ENCODE measurements at places on chromosomes 5 and 9.
A peak's percentile ranks its signal among the peaks of the same experiment; 100 is the strongest.

- DNase-seq, result no peak
Observed at GRCh38 chr5:172553903-172554302, 87.2 kb upstream of the NEURL1B start.

GRCh38 chr5:34510002-34510401 lies 146.1 kb upstream of the RAI14 start:
- no peak for DNase-seq

DNA sequence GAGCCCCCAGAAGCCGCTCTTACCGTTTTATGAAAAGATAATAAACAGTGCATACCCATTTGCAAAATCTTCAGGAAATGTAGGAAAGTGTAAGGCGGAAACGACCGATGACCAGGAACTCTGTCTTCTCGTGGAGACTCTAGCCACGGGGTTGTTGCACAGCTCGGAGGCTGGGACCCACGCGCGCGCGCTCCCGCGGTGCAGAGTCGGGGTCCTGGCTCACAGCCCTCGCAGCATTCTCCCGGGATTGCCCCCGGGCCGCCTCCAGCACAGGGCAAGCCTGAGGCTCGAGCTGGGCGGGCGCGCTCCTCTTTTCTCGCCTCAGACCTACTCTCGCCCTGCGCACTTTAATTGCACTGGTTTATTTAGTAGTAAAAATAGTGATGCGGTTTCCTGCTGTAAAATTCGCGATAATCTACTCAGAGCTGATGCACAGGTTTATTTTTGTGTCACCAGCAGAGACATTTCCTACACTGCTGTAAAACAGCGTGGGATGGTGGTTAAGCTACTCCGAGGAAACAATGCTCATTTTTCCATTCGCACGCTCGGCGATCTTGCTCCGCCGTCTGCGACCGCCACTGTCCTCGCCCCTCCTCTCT lies 15.5 kb downstream of the TRIM7 start:
- DNase-seq, result no peak

DNA sequence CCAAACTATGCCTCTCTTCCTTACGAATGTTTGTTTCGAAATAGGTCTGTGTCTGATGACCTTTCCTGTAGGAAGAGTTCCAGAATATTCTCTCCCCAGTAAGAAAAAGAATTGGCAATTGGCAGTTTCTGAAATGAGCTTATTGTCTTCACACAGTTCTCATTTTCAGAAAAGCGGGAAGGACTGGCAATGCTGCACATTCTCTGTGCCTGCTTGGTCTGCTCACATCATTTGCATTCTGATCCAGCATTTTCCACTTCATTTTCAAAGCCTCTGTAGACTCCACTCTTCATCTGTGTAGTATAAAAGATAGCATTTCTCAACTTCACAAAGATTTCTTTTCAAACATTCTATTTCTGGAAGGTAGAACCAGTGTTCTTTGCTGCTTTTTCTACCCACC lies 120.6 kb upstream of the CCDC112 start:
- no peak for DNase-seq

- DNase-seq, result no peak
Observed at GRCh38 chr5:149707097-149707496, 23.0 kb upstream of the PPARGC1B start.

- no peak for DNase-seq
Observed at GRCh38 chr5:1495525-1495897, 28.2 kb downstream of the LPCAT1 start.

- DNase-seq, result no peak
Observed at GRCh38 chr5:162248107-162248713, 180.6 kb downstream of the GABRG2 start.

GRCh38 chr5:118519466-118519865 lies 468.9 kb downstream of the DTWD2 start:
- no peak for DNase-seq

DNA sequence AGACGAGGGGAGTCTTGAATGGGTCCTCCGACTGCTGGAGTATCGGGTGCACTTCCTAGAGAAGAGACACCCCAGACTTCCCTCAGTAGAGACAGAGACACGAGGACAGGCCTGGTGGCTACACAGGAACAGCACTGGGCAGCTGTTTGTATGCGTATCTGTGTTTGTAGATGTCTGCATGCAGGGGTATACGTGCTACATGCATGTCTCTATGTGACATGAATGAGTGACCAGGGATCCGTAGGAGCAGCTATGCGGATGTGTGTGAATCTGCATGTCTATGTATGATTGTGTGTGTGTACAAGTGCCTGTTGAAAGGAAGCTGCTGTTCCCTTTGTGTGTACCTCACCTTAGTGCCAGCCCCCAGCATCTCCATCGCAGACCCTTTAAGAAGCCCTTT lies 31.2 kb downstream of the CNTFR start:
- DNase-seq, result no peak

DNA sequence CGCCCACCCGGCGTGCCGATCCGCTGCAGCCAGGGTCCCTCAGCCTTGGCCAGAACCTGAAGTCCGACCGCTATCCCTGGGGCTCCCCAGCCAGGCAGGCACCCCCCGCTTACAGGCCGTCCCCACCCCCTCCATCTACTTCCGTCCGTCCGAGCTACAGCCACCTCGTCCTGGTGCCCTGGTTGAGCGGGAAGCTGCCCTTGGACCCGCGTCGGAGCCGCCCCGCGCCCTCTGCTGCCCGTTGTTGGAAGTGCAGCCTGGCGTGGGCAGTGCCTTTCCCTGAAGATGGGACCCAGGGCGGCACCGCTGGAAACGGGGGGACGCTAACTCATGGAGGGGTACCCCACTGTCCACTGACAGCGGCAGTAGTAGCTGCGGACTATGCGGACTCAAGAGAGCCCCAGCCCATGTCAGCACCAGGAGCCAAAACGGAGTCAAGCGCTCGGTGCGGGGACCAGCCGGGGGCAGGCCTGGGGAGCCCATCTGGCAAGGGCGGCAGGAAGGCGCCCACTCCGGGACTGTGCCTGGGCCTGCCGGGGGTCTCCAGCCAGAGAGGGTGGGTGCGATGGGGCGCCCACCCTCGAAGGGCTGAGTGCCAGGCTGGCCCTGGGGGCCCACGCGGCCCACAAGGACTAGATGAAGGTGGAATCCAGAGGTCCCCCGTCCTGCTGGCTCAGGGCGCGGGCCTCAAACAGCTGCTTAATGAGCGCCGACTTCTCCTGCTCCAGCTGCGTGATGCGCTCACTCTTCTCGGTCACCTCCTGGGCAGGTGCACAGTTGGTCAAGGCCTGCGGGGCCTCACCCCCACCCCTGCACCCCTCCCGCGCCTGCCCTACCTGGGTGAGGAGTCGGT lies 6.1 kb downstream of the SAPCD2 start:
- peak; percentile 49 for DNase-seq

DNA sequence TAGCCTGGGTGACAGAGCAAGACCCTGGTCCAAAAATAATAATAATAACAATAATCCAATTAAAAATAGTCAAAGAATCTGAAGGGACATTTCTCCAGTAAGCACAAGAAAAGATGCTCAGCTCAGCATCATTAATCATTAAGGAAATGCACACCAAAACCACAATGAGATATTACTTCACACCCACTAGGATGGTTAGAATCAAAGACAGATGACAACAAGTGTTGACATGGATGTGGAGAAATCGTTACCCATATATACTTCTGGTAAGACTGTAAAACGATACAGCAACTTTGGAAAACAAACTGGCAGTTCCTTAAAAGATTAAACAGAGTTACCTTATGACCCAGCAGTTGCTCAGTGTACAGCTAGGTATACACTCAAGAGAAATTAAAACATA lies 5.3 kb upstream of the FANCG start:
- no peak for DNase-seq

- no peak for DNase-seq
Observed at GRCh38 chr5:56291661-56292374, 58.7 kb upstream of the ANKRD55 start.

GRCh38 chr9:87189006-87189405 lies 241.7 kb upstream of the GAS1 start:
- no peak for DNase-seq

DNA sequence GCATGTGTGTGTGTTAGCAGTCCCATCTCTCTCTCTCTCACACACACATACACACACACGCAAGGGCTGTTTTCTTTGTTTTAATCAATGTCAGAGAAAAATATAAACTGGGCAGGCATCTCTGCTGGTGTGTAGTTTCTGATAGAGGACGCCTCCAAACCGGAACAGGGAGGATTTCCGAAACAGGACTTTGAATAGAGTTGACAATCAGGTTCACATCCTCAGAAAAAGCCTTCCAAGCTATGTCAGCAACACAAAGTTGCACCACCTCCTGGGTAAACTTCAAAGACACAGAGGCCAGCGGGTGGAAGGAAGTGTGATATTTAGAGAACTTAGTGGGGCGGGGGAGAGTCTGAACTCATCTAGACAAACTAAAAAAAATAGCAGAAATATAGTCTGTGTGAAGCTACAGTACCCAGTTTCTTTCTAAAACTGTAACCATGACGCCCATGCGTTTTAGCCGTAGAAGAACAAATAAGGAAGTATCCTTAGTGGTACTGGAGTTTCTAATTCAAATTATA lies 1.2 kb downstream of the ST8SIA4 start:
- DNase-seq, result peak; percentile 3

DNA sequence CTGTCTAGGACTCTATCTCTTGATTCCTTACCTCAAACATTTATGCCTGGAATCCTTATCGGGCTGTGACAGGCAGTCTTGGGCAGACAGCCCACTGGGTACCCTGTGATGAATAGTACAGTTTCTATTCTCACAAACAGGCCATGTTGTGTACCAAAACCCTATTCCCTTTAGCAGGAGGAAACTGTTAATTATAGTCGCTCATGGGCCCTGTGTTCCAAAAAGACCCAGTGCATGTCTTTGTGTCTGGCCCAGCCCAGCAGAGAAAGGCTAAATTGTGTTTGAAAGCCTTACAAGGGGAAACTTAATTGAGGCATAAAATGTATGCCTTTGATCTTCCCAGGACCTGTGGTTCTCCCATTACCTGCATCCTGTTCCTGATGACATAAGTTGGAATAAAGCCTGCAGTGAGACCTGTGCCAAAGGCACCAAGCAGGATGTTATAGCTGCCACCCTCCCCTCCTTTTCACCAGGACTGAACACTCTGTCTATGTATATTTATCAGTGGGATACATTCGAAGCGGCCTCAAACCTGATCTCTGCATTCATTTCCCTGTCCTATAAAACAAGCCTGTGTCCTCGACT lies 43.3 kb downstream of the TLR4 start:
- DNase-seq, result no peak

- DNase-seq, result no peak
Observed at GRCh38 chr5:121108725-121109124, 644.6 kb downstream of the PRR16 start.

- DNase-seq, result no peak
Observed at GRCh38 chr9:138021251-138022056, 143.9 kb downstream of the CACNA1B start.

DNA sequence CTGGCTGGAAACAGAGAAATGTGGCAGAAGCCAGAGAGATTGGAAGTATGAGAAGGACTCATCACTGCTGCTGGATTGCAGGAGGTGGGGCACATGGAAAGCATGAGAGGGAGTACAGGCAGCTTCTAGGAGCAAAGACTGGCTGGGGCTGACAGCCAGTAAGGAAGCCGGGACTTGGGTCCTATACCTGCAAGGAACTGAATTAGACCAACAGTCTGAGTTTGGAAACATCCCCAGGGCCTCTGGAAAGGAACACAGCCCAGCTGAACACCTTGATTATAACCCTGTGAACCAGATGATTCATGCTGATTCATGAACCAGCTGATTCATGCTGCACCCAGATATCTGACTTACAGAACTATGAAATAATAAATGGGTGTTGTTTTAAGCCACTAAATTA lies 93.4 kb downstream of the OSTF1 start:
- no peak for DNase-seq

DNA sequence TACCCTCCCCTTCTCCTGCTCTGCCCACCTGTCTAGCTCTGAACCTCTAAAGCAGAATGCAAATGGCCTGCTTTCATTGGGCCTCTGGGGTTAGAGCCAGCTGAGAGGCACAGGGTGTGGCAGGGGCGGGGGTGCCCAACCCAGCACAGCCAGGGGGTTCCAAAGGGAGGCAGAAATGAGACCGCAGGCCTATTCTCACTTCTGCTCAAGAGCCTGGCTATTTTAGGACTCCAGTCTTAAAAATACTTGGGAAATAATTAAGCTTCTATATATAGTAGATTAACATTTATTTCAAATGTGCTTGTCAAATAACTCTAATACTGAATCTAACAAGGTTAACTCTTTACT lies 5.7 kb downstream of the QSOX2 start:
- DNase-seq, result no peak

DNA sequence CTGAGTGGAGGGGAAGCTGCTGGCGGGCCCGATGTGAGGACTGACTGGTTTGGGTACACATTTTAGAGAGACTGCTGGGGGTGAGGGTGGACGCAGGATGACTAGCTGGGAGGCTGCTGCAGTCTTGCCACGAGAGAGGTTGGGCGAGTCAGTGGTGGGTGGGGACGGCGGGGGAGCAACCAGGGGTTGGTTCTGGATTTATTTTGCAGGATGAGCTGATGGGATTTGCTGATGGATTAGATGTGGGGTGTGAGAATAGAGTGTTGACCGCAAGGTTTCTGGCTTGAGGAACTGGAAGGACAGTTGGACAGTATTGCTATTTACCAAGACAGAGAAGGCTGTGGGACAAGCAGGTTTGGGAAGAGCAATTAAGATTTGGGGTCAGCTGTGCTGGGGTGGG lies 5.8 kb upstream of the NDST1 start:
- no peak for DNase-seq

DNA sequence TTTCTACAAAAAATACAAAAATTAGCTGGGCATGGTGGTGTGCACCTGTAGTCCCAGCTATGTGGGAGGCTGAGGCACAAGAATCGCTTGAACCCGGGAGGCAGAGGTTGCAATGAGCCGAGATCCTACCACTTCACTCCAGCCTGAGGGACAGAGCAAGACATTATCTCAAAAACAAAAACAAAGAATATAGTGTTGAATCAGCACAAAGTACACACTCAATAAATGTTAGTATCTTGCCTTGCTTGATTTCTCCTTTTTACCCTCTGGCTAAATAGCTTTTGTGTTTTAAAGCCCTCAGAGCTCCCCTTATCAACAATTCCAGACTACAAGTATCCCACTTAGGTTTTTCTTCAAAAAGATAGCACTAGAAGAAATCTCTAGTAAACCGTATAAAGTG lies 37.5 kb upstream of the CCNG1 start:
- no peak for DNase-seq

DNA sequence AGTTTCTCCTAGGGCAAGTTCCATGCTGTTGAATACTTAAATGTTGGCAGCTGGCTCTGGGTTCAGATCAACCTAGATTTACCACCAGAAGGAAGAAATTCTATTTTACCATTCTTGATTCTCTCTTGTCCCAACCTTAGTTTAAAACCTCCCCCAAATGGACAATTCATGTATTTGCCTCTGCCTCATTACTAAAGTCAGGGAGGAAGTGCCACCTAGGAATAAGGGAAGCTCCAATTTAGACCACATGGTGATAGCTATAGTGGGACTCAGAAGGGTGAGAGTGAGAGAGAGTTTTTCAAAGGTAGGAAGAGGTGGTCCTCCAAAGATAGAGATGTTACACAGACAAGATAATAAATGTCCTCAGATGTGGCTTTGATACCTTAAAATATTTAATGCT lies 53.4 kb upstream of the PAM start:
- DNase-seq, result no peak

All from activated naive CD4-positive, alpha-beta T cell (primary cell).